Keratinocyte (primary cell): ENCODE measurements at places on chromosomes 7 and 10. TPM values are rescaled to one million over a fixed set of nuclear protein-coding genes. Genes with fewer than 3 reads are reported as not detected.

GRCh38 chr7:42453931-42454361 is 216.9 kb upstream of the GLI3 start:
- no peak overlapping the region for H3K27ac ChIP-seq
- H3K36me3 ChIP-seq, result no peaks in the 10 kb centered on the region
- no peaks in the 10 kb centered on the region for H3K4me1 ChIP-seq
- no peak for DNase-seq

DNA sequence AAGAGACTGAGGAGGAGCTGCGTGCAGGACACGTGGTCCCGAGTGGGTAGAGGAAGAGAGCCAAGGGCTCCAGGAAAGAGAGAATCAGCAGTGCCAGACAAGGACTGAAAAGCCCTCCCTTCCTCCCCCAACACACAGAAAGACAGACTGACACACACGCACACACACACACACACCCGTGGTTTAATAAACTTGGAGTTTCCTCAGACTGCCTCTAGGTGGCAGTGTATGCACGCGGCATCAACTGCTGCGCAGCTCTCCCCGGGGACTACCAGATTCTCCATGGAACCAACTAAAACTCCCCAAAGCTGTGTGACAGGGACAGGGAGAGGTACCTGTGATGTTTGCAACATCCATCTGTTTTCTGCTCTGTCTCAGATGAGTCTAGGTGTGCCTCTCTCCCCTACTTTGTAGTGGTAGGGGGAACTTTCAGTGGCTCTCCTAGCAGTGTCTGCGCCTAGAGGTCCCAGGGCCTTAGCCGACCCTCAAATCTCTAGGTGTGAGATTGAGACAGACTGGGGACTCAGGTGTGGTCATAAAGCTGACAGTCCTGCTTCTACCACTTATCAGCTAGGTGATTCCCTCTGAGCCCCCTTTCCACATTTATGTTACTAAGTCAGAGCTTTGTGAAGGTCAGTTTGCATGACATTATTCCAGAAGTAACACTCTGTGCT is 9.3 kb upstream of the TSPAN14 start:
- H3K27ac ChIP-seq, result no peak overlapping the region
- peaks cover 11% of the 10 kb centered on the region for H3K4me1 ChIP-seq
- H3K4me3 ChIP-seq, result no peak overlapping the region
- no peaks in the 10 kb centered on the region for H3K27me3 ChIP-seq
- no peaks in the 10 kb centered on the region for H3K36me3 ChIP-seq

Gene GSTO2
- 42.7 to 56.9 TPM (median 47.1 TPM) in 3 replicates for polyA plus RNA-seq

DNA sequence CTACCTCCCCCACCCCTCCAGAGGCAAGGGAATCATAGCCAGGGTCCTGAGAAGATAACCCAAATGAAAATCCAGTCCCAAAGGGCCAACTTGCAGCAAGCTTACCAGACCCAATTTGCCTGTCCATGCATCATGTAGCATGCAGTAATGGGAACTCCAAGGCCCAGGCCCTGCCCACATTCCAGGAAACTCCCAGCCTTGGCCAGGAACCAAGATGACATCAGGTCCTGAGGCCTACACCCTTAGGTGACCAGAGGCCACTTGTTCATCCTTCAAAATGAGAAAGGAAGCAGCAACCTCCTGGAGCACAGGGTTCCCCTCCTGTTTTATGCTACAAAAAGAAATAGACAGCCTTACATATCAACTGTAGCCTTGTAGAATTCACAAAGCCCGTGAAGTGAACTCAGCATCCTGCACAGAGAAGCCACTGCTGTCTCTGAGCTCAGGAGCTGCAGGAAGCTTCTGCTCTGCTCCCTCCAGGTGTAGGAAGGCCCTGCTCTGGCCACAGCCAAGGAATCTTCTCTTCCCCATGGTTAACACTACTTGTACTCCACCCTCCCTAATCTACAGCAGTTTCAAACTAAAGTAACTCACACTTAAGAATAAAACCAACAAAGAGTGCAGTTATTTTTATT is 30.3 kb upstream of the GRB10 start:
- no peak for DNase-seq
- H3K4me3 ChIP-seq, result no peak overlapping the region
- H3K36me3 ChIP-seq, result no peaks in the 10 kb centered on the region
- peaks cover 22% of the 10 kb centered on the region for H3K27me3 ChIP-seq

- H3K27ac ChIP-seq, result no peak overlapping the region
- no peak for DNase-seq
- H3K36me3 ChIP-seq, result no peaks in the 10 kb centered on the region
- no peaks in the 10 kb centered on the region for H3K27me3 ChIP-seq
Measured at GRCh38 chr7:36741866-36742265, 17.6 kb upstream of the AOAH start.

Gene NOS3
- 0.77 to 1.2 TPM (median 0.95 TPM) in 3 replicates for polyA plus RNA-seq

GRCh38 chr7:52700349-52700748 is 335.1 kb upstream of the POM121L12 start:
- DNase-seq, result no peak
- H3K36me3 ChIP-seq, result no peaks in the 10 kb centered on the region
- H3K27ac ChIP-seq, result no peak overlapping the region
- no peaks in the 10 kb centered on the region for H3K27me3 ChIP-seq
